ENCODE measurements at places on chromosomes 12 and 14.

GRCh38 chr14:103404920-103405319 is 19.7 kb downstream of the MARK3 start:
- peak; percentile 66 for DNase-seq

GRCh38 chr12:56687223-56688128 is 608 bp downstream of the PTGES3 start:
- DNase-seq: peak; percentile 69

DNA sequence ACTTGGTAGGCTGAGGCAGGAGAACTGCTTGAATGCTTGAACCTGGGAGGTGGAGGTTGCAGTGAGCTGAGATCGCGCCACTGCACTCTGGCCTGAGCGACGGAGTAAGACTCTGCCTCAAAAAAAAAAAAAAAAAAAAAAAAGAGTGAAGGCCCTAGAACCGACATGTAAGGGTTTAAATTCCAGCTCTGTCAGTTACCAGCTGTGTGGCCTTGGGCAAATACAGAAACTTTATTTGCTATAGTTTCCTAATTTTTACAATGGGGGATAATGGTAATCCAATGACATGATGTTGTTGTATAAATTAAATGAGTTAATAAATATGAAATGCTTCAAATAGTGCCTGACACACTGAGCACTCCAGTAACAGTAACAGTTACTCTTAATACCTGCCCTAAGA is 19.6 kb upstream of the PYGL start:
- no peak for DNase-seq

- no peak for DNase-seq
Measured at GRCh38 chr12:55703288-55703687, 4.4 kb downstream of the ITGA7 start.

GRCh38 chr12:20492251-20492760 is 124.0 kb downstream of the PDE3A start:
- DNase-seq: peak; percentile 24

DNA sequence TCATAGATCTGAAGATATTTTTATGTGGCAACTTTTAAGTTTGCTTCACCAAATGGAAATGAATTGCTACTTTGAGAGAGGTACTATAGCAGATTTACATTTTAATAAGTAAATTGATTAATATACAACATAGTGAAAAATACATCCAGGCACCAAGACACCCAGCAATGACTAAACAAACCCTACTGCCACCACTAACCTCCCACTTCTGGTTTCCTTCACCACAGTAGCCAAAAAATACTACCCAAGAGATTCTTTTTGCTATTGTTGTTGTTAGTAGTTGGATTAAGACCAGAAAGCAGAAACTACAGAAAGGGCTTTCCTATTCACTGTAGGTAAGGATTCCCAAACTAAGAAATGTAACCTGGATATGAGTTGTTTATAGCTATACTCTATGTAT is 54.1 kb downstream of the COCH start:
- DNase-seq: peak; percentile 22

DNA sequence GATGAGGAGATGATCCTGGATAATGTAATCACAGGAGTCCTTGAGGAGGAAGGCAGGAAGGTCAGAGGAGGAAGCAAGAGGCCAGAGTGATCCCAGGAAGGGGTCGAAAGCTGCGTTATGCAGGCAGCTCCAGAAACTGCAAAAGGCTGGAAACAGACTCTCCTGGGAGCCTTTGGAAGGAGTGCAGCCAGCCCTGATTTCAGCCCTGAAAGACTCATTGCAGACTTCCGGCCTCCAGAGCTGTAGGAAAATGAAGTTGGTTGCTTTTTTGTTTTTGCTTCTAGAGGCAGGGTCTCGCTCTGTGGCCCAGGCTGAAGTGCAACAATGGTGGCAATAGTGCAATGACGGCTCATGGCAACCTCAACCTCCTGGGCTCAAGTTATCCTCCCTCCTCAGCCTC is 44.6 kb upstream of the FZD10 start:
- no peak for DNase-seq

DNA sequence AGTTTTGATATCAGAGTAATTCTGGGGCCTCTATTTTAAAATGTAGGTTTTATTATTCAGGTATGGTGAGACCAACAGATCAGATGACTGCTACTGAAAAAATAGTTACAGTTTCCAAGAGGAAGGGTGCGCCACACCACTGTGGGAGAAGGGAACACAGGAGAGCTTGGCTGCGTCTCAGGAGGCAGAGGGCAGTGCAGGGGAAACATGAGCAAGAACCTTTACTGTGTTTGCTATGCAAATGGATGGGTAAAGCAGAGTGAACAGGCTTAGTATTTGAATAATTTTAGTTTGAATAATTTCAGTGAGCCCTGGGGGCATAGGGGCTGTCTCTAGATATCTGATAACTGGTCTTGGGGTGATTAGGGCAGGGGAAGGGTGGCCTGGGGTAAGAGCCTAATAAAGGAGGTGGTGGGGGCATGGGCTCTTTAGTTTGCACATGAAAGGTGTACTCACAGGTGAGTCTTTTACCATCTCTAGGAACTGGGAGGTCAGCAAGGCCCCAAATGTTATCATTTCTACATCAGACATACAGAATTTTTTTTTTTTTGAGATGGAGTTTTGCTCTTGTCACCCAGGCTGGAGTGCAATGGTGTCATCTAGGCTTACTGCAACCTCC is 196.8 kb upstream of the NEDD1 start:
- no peak for DNase-seq

GRCh38 chr12:56450241-56450640 is 1.0 kb upstream of the TIMELESS start:
- no peak for DNase-seq

- DNase-seq: no peak
Measured at GRCh38 chr14:103811189-103811588, 36.2 kb downstream of the PPP1R13B start.

GRCh38 chr14:90624732-90625400 is 191.4 kb downstream of the TTC7B start:
- no peak for DNase-seq

GRCh38 chr14:68018598-68018997 is 199.0 kb downstream of the RAD51B start:
- DNase-seq: no peak

DNA sequence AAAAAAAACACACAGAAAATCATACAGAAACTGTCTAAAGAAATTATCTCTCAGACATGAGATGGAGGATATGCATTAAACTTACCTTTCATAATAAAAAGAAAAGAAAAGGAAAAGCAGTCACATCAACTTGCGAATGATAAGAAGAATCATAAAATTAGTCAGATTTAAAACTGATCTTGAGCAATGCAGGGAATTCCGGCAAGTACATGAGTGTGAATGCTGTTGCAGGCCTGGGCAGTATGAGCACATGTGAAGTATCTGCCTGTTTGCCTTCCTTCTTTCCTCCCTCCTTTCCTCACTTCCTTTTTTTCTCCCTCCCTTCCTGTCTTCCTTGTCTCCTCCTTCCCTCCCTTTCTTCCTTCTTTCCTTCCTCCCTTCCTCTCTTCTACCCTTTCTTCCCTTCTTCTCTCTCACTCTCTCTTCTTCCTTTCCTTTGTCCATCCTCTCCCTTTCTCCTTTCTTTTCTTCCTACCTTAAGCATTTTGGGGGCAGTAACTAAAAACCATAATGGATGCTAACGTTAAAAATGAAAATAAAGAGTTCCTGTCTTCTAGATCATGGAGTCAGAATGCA is 38.5 kb upstream of the SLC6A15 start:
- no peak for DNase-seq

GRCh38 chr12:66241061-66242043 is 52.3 kb downstream of the IRAK3 start:
- peak; percentile 57 for DNase-seq

DNA sequence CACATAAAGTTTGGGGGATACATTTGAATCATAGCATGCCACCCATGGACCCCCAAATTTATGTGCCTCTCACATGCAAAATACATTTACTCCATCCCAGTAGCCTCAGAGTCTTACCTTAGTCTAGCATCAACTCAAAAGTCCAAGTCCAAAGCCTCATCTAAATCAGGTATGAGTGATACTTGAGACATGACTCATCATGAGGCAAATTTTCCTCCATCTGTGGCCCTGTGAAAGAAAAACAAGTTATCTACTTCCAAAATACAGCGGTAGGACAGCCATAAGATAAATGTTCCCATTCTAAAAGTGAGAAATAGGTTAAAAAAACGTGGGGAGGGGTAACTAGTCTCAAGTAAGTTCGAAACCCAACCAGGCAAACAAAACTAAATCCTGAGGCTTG is 444.2 kb downstream of the SNAPC1 start:
- no peak for DNase-seq

- DNase-seq: peak; percentile 46
Measured at GRCh38 chr12:60112763-60113162, 516.9 kb downstream of the SLC16A7 start.

- peak; percentile 26 for DNase-seq
Measured at GRCh38 chr12:31574803-31575575, 15.9 kb downstream of the DENND5B start.

DNA sequence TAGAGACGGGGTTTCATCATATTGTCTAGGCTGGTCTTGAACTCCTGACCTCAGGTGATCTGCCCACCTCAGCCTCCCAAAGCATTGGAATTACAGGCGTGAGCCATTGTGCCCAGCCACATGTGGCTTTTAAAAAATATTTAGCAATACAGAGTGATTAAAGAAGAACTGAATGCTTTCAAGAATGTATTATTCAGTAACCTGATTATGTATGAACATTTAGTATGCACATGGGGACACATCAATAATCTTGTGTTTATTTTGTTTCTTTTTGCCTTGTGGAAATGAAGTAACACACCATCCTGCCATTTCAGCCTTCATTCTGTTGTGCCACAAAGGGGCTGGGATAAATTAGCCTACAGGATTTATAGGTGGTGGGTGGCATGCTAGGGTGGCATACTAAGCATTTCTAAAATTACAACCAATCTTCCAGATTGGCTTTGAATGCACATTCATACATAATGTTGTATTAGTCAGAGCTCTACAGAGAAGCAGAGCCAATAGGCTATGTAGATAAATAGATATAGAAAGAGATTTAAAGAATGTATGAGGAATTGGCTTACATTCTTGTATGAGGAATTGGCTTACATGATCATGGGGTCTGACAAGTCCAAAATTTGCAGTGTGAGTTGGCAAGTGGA is 25.5 kb upstream of the TXNRD1 start:
- DNase-seq: no peak

GRCh38 chr12:94157981-94158411 is 9.6 kb downstream of the PLXNC1 start:
- peak; percentile 57 for DNase-seq

DNA sequence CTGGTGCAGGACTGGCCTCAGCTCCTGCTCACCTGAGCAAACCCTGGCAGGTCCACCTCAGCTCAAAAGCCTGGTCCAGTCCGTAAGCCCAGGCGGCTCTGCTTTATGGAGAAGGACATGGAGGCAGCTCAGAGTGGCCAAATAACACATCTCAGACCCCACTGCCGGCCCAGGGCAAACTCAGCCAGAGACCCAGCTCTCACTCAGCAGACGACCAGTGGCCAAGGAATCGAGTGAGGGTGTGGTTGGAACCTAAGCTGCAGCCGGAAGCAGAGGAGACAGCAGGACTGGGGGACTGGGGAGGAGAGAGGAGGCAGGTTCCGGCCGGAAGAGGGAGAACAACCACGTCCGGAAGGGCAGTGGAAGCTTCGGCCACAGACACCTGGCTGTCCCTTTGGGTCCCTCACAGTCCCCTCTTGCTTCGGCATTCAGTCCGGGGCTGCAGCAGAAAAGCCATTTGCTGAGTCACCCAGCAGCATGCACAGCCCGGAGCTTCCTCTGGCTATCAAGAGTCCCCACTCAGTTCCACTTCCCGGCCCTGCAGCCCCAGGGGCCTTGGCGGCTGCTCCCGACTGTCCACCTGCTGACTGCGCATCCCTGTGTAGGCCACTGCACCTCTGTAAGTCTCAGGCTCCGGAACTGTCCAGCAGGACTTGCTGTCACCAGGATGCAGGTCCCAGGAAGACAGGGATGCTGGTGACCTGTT is 104.0 kb downstream of the CALM1 start:
- DNase-seq: peak; percentile 60

DNA sequence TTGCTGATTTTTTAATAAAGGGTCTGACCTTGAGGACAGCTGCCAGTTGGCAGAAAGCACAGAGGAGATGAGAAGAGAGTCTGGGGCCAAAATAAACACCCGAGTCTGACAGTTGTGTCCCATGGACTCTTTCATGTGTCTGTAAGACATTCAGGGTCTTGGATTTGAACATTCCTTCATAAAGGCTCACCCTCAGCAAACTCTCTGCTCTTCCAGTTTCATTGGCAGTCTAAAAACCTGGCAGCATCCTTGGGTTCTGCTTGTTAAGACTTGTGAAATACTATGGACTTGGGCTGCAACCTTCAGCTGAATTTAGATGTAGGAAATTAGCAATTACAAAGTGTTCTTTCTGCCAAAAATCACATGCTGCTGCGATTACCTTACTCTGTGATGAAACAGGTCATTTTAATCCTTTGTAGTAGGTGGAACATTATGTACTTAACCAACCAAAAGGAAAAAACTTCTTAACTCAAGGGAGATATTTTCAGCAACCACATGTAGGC is 32.0 kb upstream of the LMNTD1 start:
- no peak for DNase-seq

GRCh38 chr12:120758798-120759590 is 33.4 kb downstream of the ACADS start:
- no peak for DNase-seq

GRCh38 chr12:111330800-111331752 is 37.8 kb downstream of the PHETA1 start:
- peak; percentile 82 for DNase-seq

DNA sequence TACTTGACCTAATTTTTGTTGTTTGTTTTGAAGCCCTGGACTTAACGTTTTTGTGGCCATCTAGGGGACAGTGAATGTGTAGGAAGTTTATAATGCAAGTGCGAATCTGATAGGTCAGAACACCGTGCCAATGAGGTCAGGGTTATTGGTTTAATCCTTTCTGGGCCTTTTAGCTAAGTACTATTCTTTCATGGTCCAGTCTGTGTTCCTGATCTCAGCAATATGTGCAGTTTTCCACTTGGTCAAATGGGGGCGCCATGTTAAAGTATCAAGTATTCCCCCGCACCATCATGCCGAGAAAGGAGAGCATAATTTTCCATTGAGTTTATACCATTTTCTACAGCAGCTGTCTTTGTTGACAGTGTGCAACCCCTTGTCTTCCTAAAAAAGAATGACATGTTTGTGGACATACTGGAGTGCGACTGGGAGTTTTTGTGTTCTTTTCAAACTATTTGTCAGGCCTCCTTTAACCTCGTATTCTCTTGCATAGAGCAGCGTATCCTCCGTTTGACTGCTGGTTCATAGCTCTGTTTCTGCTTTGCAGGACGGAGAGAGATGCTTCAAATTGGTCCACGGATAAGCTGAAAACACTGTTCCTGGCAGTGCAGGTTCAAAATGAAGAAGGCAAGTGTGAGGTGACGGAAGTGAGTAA is 1.3 kb downstream of the AHSA1 start:
- DNase-seq: peak; percentile 92

- no peak for DNase-seq
Measured at GRCh38 chr14:58919217-58919616, 269.2 kb upstream of the DAAM1 start.

DNA sequence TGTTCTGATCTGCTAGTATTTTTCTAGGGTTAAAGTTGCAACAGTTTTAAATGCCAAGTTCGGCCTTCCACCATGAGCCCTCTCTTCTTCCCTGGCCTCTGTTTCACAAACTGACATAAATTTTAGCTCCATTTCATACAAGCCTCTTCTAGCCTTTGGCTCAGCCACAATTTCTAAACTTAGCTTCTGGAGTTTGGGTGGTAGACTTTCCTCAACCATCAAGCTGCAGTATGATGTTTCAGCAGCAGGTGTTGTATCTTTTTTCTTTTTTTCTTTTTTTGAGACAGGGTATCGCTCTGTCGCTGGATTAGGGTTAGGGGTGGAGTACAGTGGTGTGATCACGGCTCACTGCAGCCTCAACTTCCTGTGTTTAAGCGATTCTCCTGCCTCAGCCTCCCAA is 29.4 kb downstream of the SETD3 start:
- DNase-seq: no peak
